OCI-LY7 (cell line): ENCODE measurements at places on chromosomes 3 and 15. TPM values are rescaled to one million over a fixed set of nuclear protein-coding genes. Genes with fewer than 3 reads are reported as not detected.

TBCCD1 gene
- 21.3 and 21.9 TPM in 2 replicates for total RNA-seq

SPRED1 gene
- 19.9 and 21.1 TPM in 2 replicates for total RNA-seq

SLC7A14 gene
- total RNA-seq = not detected in 2 replicates

ASB14 gene
- total RNA-seq = not detected in 2 replicates

MEGF11 gene
- 6.8 and 9.1 TPM in 2 replicates for total RNA-seq

UCN2 gene
- not detected in 2 replicates for total RNA-seq

SV2B gene
- 0.13 and 0.15 TPM in 2 replicates for total RNA-seq

CAPN3 gene
- total RNA-seq = 1.5 and 2.6 TPM in 2 replicates

CELSR3 gene
- total RNA-seq = 8.4 and 9.1 TPM in 2 replicates

LHFPL4 gene
- not detected in 2 replicates for total RNA-seq

CNTN4 gene
- not detected in 2 replicates for total RNA-seq

HIGD2B gene
- 0.33 TPM in 1 of 2 replicates, not detected in the other for total RNA-seq

CHST2 gene
- total RNA-seq = 1.1 and 1.2 TPM in 2 replicates

DUOX2 gene
- total RNA-seq = 0.06 TPM in 1 of 2 replicates, not detected in the other

CPNE4 gene
- total RNA-seq = not detected in 2 replicates

EHHADH gene
- 1.1 and 1.3 TPM in 2 replicates for total RNA-seq

HRG gene
- not detected in 2 replicates for total RNA-seq

MST1 gene
- 24.2 and 26.2 TPM in 2 replicates for total RNA-seq

HRH1 gene
- total RNA-seq = not detected in 2 replicates

IL20RB gene
- 2.4 and 3.1 TPM in 2 replicates for total RNA-seq

SCAMP5 gene
- 43.7 and 51.6 TPM in 2 replicates for total RNA-seq

VPS18 gene
- 26.4 and 30.7 TPM in 2 replicates for total RNA-seq

RGMA gene
- total RNA-seq = not detected in 2 replicates

BOC gene
- total RNA-seq = not detected in 2 replicates

ARPC4 gene
- total RNA-seq = 93.5 and 118 TPM in 2 replicates

EXD1 gene
- not detected in 2 replicates for total RNA-seq

BLOC1S6 gene
- total RNA-seq = 79.0 and 85.1 TPM in 2 replicates

SI gene
- not detected in 2 replicates for total RNA-seq

MEX3B gene
- total RNA-seq = 5.8 and 7.3 TPM in 2 replicates

CCR8 gene
- total RNA-seq = not detected in 2 replicates

SLC28A2 gene
- not detected in 2 replicates for total RNA-seq

SKOR1 gene
- 1.0 and 1.6 TPM in 2 replicates for total RNA-seq

IL17RE gene
- 0.53 and 1.1 TPM in 2 replicates for total RNA-seq

RHCG gene
- total RNA-seq = not detected in 2 replicates

HMCES gene
- total RNA-seq = 287 and 320 TPM in 2 replicates

TLNRD1 gene
- total RNA-seq = 17.4 and 17.5 TPM in 2 replicates

CLK3 gene
- 87.4 and 109 TPM in 2 replicates for total RNA-seq

WNT5A gene
- total RNA-seq = 16.2 and 18.1 TPM in 2 replicates

MORC1 gene
- total RNA-seq = not detected in 2 replicates

KIF15 gene
- total RNA-seq = 37.0 and 41.1 TPM in 2 replicates
